ENCODE measurements at places on chromosomes 4 and X.

GRCh38 chr4:118277243-118277642 is 75.6 kb downstream of the PRSS12 start:
- DNase-seq, result no peak

DNA sequence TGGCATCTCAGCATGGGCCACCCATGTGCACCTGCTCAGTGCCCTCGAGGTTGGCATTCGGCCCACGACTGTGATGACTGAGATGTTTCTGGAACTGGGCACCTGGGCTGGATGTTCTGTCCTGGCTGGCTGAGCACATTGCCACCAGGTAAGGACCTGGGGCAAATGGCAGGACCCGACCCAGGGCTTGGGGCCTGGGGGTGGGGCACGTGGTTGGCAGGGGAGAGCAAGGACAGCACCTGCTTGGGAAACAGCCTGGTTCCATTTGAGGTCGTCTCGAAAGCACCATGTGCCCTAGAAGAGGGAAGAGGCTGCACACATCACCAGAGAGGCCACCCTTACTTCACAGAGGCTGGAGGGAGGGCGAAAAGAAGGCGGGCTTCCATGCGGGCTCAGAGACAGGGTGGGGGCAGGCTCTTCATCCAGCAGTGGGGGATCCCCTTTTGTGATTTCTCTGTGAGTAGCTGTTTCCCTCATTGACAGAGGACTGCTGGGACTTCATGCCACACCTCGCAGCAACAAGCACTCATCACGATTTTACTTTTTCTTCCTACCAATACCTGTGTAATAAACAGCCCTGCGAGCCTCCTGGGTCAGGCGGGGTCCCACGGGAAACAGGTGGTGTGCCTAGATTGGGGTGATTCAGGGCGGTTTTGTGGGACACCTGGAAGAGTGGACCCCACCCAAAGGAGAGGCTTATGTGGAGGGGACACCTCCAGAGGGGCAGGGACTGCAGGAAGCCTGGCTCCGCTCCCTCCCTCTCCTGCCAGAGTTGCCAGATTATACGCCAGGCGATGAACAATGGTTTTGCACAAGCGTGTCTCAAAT is 12.0 kb downstream of the TMEM187 start:
- DNase-seq, result no peak

DNA sequence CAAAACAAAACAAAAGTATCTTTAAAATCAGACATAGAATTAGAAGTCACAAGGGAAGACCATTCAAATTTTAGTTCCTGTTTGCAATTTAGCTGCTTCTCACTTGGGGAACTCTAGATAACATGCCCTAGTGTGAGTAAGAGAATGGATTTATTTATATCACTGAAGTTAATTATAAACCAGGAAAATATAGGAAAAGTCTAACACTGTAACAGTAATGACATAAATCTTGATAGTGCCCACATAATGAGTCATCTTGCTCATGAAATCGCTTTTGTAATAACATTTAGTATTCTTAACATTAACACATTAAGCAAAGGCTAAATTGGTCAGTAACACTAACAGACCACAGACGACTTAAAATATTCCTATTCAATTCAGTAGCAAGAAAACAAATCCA is 710.7 kb downstream of the STPG2 start:
- DNase-seq, result no peak

GRCh38 chr4:186104890-186105646 is 564 bp downstream of the FAM149A start:
- DNase-seq, result no peak

GRCh38 chr4:6938647-6939271 is 29.1 kb downstream of the TBC1D14 start:
- no peak for DNase-seq

All from fibroblast of mammary gland (primary cell).